ENCODE measurements at places on chromosomes 1 and 21.
A peak's percentile ranks its signal among the peaks of the same experiment; 100 is the strongest.

DNA sequence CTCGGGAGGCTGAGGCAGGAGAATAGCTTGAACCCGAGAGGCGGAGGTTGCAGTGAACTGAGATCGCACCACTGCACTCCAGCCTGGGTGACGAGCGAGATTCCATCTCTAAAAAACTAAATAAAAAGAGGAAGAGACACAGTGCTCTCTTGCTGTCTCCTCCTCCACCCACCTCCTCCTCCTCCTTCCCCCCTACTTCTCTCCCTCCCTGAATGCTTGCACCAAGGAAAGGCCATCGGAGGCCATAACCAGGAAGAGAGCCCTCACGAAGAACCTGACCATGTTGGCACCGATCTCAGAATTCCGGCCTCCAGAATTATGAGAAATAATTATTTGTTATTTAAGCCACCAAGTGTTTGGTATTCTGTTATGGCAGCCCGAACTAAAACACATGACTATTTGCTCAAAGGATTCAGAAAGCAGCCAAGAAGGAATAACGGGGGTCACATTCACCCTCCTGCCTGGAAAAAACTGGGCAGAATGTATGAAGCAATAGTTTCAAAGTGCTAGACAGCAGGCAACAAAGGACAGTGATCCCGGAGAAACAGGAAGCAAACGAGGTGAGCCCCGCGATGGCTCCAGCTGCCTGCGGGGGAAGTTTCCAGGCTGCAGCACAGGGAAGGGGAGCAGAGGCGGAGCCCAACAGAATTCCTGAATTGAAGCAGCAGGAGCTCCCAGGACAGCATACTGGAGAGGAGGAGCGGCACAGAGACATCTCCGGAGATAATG, 35.8 kb downstream of the LDLRAD1 start:
- DNase-seq, result peak; percentile 87

- DNase-seq, result peak; percentile 22
Measured at GRCh38 chr1:220528679-220529501, 954 bp downstream of the MARK1 start.

GRCh38 chr1:217718873-217719272, 87.7 kb downstream of the SPATA17 start:
- no peak for DNase-seq

GRCh38 chr1:228006034-228006785, 588 bp upstream of the WNT3A start:
- DNase-seq, result no peak

- no peak for DNase-seq
Measured at GRCh38 chr1:155297384-155297783, 3.9 kb downstream of the PKLR start.

DNA sequence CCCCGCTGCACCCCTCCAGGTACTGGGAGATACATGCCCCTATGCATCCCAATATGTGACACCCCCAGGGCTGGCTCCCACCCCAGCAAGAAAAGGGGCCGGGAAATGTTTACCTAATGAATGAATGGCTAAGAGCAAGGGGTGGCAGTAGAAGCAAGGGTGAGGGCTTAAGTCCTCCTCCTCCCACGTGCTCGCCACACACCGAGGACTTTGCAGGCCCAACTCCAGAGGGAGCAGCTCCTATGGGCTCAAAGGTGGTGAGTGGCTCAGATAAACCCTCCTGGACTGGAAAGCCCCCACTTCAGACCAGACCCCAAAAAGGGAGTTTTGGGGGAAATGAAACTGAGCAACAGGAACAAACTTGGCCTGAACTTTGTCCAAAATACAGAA, 11.4 kb downstream of the SLC45A3 start:
- no peak for DNase-seq

GRCh38 chr21:35016071-35016470, 33.0 kb downstream of the RUNX1 start:
- no peak for DNase-seq

- no peak for DNase-seq
Measured at GRCh38 chr1:189662190-189662589, 815.5 kb downstream of the BRINP3 start.

DNA sequence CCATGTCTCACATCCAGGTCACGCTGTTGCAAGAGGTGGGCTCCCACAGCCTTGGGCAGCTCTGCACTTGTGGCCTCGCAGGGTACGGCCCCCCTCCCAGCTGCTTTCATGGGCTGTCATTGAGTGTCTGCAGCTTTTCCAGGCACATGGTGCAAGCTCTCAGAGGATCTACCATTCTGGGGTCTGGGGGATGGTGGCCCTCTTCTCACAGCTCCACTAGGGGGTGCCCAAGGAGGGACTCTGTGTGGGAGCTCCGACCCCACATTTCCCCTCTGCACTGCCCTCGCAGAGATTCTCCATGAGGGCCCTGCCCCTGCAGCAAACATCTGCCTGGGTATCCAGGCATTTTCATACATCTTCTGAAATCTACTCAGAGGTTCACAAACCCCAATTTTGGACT, 219.4 kb downstream of the LRRC7 start:
- peak; percentile 6 for DNase-seq

DNA sequence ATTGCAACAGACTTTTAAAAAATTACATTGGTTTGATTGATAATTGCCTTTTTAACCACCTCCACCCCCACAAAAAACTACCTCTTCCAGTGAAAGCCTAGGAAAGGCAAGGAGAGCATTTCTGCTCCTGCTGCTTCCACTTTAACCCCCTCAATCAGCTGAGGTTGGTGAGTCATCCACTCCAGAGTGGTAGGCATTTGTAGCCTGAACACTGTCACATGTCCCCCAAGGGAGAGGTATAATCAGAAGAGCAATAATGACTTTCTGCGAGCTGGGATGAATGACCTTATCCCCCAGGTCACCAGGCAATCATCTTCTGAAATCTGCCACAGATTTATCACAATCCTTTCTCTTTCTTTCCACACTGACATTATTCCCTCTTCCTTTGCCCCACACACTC, 126.6 kb upstream of the CAMK1G start:
- DNase-seq, result no peak

DNA sequence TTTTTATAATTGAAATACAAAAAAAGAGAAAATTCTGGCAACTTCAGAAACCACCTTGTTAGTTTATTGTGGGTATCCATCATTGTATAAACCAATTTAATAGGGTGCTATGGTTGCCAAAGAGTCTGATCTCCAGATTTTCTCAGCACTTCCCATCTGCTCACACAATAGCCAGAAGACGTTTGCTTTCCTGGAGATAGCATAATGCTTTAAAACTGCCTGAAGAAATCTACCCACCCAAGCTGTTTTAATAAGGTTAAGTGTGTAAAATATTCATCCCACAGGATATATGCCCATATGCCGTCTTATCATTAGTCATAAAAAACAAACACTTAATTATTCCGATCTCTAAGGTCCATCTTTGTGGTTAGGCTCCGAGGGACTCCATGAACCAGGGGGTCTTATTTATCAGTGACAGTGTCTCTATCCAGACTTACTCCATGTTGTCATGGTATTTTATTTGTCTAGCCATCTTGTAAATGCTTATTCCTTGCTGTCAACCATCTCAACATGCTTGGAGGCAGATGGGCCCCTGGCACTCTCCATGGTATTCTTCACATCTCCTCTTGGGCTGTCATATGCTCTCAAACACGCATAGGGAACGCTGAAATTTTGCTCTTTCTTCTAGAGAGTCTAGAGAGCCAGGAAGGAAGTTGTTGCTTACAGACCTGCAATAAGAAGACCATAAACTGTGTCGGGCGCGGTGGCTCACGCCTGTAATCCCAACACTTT, 58.5 kb downstream of the MAP10 start:
- DNase-seq, result no peak

- DNase-seq, result no peak
Measured at GRCh38 chr1:205444300-205444930, 11.4 kb downstream of the BLACAT1 start.

GRCh38 chr1:95230768-95231191, 3.2 kb upstream of the RWDD3 start:
- no peak for DNase-seq

DNA sequence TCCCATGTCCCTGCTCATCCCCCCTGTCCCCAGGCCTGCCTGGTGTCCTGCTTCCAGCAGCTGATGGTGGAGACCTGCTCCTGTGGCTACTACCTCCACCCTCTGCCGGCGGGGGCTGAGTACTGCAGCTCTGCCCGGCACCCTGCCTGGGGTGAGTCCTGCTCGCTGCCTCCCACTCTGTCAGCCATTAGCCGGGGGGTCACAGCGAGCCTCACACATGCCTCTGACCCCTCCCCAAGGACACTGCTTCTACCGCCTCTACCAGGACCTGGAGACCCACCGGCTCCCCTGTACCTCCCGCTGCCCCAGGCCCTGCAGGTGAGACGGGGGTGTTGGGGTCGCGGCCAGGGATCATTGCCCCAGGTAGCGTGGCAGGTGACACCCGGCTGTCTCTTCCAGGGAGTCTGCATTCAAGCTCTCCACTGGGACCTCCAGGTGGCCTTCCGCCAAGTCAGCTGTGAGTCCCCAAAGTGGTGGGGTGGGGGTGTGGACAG, 10.0 kb downstream of the SCNN1D start:
- DNase-seq, result no peak

DNA sequence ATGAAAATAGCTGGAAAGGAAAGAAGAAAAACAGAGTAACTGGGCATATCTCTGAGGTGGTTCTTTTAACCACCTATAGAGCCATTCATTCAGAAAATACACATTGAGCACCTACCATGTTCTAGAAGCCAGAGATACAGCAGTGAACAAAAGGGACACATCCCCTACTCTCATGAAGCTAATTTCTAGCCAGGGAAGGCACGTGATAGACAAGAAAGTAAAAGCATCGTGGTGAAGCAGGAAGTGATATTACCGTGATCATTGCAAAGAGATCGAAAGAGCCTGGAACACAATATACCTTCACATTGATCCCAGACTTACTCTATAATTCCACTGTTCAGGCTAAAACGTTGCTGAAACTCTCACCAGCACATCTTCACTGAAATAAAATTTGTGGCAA, 76.0 kb downstream of the TIAM1 start:
- DNase-seq, result no peak

DNA sequence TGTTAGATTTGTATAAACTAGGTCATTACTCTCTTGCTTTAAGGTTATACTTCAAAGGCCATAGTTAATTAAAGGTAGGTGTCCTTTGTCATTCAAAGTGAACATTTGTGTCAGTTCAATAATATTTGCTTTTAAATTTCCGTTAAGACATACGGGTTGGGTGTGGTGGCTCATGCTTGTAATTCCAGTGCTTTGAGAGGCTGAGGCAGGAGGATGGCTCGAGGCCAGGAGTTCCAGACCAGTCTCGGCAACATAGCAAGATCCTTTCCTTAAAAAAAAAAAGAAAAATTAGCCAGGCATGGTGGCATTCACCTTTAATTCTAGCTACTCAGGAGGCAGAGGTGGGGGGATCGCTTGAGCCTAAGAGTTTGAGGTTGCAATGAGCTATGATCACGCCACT, 80.4 kb downstream of the KIF26B start:
- DNase-seq, result no peak

- no peak for DNase-seq
Measured at GRCh38 chr1:158818560-158818959, 12.6 kb upstream of the MNDA start.

DNA sequence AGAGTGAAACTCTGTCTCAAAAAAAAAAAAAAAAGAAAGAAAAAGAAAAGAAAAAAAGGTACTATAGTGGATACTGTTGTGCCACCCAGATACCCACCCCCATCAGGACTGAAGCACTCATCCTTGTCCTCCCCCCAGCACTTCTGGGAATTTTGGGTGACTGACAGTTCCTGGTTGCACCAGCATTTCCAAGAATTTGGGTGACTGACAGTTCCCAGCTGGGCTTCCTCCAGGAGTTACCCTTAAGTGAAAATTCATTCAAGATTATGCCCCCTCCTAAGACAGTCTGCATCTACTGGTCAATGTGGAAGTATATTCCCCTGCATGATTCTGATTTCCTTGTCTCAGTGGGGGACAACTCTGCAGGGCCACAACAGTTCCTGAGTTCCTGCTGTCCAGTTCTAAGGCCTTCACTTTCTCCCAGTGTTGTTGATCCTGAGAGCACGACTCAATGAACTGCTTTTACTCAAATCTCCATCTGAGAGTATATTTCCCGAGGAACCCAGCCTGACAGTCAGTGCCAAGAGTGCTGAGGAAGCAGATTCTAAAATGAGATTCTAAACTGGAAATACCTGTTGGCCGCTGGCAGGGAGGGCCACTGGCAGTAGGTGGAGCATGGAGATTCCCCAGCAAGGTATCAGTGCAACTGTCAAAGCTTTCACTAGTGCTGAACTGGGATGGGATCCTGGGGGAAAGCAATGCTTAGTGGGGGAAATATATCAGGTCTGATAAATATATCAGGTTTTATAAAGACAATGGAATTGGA, 18.5 kb downstream of the RIIAD1 start:
- DNase-seq, result no peak

DNA sequence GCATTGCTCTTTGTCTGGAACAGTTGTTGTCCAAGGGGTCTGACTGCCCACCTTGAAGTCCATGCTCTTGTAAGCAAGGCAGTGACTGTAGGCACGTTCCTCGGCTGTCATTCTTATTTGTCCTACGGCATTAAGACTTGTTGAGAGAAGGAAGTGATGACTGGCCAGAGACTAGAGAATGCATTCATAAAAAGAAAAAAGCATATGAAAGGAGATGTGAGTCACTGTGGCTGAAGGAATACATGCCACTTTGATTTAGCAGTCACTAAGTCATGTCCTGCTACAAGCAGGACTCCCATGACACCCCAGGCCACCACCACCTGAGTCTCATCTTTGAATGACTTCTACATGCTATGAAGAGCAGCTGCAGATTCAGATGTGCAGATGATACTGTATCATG, 50.5 kb downstream of the CNN3 start:
- DNase-seq, result no peak

DNA sequence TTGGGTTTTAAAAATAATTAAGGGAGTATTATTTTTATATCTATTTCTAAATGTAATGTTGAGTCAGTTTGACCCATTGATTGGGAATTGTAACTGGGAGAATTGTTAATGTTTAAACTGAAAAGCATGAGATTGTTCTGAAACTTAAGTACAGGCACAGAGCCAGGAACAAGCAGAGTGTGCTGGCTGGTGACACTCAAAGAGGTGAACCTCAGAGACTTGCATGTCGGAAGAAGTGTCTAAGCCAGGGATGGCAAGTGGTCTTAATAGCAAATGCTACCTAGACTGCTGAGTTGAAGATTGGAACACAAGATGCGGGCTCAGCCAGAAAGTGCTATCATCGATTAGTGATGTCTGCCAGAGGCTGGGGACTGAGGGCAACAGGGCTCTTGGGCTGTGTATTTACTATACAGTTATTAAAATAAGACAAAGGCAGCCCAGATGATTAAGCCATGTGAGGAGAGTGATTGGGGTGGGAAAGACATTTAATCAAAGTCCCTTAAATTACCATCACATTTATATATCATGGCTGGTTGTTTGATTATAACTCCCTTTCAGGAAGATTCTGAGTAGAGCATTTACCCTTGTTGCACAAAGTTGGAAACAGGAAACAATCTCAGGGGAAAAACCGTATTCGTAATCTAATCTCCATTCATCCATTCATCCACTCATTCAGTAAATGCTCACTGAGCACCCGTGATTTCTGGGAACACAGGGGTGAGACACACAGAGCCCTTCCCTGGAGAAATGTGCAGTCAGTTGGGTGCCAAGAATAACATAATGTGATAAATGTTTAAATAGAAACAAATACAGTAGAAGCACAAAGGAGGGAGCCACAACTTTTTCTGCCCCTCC, 42.8 kb downstream of the C8A start:
- DNase-seq, result no peak

All from NT2/D1 (cell line).